ENCODE measurements at places on chromosomes 6 and 20.

GRCh38 chr6:12477616-12478015 lies 187.5 kb downstream of the EDN1 start:
- DNase-seq = no peak

DNA sequence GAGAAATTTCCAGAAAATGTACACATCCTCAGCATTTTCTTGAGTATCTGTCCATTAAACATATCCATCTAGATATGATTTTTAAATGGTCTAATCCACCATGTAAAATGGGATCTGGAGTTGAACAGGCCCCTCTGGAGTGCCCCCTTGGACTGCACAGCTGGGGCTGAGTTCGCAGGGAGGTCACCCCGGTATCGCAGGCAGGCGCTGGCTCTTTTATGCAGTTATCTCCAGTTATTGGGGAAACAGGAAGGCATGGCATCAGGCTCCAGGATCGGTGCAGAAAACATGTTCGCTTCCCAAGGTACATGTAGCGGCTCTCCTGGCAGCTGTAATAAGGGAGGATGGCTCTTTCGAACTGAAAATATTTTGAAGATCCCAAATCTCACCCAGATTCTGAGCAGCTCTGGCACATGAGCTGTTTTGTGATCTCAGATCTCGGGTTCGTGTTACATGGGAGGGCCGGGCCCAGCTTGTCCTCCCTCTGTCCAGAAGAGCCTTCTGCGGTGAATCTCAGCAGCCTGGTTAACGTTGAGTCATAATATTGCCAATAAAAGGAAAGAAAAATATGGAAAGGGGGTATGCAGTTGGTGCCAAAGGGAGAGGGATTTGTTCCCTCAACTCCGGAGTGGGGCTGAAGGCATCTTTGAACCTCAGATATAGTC lies 167.7 kb downstream of the EYA2 start:
- no peak for DNase-seq

DNA sequence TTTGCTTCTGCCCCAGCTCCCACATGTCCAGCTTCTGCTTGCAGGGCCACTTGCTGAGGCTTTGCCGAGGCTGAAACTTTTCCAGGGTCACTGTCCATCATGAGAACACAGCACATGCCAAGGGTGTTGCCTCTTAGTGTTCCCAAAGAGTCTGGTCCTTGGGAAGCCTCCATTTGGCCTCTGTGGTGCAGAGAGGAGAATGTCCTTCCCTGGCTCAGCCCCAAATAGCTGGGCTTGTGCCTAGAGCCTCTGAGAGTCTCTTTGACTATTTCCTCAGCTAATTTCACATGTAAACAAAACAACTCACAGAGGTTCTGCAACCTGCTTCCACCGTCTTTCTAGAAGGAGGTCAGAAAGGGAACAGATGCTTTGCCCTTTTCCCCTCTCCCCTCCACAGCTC lies 40.4 kb upstream of the RAB23 start:
- DNase-seq = peak; percentile 80

DNA sequence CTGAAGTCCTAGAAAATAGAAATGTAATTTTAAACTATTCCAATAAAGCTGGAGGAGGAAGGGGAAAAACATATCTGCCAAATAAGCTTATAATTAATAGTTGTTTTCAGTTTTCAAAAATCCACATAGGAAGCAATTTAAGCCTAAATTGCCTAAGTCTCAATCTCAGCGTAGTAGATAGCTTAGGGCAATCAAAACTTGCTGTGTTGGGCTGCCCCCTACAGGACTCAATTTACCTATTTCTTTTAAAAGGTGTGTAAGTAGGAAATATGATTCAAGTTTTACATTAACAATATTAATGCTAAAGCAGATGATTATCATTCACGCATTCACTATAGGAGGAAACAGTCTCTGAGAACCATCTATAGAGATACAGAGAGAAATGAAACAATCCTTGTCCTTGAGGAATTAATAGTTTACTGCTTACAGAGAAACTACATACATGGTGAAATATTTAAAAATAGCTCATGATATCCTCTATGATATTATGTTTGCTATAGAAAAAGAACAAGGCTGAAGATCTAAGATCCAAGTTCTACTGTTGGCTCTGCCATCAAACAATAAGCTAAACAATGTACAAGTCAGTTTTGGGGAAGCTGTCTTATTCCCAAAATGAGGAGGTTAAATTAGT lies 102.1 kb downstream of the ATG5 start:
- DNase-seq = peak; percentile 69

DNA sequence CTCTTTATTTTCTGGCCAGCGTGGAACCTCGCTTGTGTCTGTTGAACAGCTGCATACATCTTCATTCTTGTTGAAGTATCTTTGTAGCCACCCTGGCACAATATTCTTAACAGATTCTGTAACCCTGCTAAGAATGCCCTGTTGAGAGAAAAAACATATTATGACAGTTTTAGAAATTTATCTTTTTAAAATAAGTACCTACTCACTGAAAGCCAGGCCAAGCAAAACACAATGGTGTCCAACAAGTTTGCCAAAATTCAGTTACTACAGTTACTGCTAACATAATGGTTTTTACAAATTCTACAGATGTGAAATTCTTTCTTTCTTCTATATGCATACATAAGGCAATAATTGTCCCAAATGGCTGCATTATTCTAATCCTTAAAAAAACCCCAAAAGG lies 18.2 kb downstream of the NUP153 start:
- DNase-seq = peak; percentile 69

DNA sequence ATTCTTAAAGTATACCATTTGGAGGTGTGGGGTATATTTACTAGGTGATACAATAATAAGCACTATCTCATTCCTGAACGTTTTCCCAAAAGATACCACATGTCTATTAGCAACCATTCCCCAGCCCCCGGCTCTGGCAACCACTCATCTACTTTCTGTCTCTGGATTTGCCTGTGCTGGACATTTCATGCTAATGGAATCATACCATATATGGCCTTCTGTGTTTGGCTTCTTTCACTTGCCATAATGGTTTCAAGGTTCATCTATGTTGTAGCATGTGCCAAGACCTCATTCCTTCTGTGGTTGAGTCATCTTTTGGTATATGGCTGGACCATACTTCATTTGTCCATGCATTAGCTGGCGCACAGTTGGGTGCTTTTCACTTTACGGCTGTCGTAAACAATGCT lies 39.7 kb downstream of the BCAS4 start:
- peak; percentile 71 for DNase-seq

DNA sequence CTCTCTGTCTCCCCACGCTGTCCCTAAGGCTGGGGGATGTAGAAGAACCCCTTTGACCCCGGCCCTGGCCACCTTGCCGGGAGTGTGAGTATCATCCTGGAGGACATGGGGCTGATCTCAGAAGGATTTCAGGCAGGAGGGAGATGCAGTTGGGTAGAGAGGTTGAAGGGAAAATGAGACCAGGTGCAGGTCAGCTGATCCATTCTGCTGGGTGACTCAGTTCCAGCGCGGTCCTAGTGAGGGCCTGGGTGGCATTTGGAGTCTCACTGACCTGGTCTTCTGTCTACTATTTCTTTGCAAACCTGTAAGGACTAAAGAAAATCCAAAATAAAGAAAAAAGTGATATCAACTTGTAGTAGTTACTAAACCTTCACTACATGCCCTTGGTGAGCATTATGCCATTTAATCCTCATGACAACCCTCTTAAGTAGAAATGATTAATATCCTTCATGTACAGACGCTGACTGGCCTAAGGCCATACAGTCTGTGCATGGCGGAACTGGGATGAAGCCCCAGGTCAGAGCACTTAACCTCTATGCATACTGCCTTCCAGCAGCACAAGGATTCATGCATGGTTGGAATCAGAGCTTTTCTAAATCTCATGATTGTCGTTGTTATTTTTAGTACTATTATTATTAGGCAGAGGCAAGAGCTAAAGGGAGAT lies 106.3 kb downstream of the ZDHHC14 start:
- no peak for DNase-seq

GRCh38 chr6:15854826-15855710 lies 192.2 kb upstream of the DTNBP1 start:
- peak; percentile 66 for DNase-seq

DNA sequence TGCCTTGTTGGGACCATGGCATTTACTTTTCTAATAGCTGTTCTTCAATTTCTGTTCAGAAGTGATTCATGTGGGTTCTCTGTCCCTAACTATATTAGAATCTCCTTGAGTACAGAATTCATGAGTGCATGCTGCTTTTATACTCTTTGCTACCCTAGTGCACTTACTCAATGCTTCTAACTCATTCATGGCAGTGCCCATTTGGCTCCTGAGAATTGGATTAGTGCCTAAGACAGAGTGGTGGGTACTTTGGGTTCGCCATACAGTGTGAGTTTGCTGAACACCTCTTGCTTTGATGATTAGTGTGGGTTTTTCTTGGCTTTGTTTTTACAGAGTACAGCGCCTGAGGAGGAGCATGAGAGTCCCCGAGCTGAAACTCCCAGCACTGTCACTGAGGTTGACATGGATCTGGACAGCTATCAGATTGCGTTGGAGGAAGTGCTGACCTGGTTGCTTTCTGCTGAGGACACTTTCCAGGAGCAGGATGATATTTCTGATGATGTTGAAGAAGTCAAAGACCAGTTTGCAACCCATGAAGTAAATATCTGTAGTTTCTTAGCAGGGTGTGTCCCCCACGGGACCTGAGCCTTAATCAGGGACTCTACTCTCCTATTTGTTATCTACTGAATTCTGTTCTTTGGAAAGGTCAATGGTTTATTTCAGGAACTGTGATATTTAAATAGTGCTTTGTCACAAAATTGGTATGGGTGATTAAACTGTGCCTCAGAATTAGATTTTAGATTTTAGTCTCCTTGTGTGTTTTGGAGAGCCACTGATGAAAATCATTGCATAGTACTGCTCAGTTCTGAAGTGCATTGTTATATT lies 150.7 kb downstream of the UTRN start:
- no peak for DNase-seq

GRCh38 chr20:11702721-11703518 lies 214.8 kb upstream of the BTBD3 start:
- no peak for DNase-seq

- DNase-seq = peak; percentile 93
Measured at GRCh38 chr20:33994222-33994913, 657 bp downstream of the RALY start.

DNA sequence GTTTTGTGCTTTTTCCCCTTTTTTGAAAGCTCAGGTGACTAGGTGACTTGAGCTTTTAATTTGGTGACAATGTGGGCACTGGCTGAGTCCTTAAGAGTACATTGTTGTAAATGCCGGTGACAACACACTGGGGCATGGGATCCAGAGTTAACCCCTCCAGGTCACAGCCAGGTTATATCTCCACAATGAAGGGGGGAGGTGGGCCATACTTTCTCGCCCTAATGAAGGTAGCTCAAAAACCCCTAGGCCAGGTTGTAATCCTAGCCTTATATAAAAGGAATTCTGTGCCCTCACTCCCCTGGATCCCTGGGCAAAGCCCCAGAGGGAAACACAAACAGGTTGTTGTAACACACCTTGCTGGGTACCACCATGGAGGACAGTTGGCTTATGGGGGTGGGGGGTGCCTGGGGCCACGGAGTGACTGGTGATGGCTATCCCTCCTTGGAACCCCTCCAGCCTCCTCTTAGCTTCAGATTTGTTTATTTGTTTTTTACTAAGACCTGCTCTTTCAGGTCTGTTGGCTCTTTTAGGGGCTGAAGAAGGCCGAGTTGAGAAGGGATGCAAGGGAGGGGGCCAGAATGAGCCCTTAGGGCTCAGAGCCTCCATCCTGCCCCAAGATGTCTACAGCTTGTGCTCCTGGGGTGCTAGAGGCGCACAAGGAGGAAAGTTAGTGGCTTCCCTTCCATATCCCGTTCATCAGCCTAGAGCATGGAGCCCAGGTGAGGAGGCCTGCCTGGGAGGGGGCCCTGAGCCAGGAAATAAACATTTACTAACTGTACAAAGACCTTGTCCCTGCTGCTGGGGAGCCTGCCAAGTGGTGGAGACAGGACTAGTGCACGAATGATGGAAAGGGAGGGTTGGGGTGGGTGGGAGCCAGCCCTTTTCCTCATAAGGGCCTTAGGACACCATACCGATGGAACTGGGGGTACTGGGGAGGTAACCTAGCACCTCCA lies 2.2 kb upstream of the VEGFA start:
- DNase-seq = peak; percentile 71

DNA sequence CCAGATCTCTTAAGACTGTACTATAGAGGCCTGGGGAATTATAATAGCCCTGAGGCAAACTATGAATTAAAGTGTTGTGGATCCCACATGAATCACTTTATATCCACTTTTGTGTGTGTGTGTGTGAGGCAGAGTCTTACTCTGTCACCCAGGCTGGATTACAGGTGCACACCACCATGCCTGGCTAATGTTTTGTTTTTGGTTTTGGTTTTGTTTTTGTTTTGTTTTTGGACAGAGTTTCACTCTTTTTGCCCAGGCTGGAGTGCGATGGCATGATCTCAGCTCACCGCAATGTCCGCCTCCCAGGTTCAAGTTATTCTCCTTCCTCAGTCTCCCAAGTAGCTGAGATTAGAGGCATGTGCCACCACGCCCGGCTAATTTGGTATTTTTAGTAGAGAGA lies 32.2 kb upstream of the MICB start:
- DNase-seq = no peak

DNA sequence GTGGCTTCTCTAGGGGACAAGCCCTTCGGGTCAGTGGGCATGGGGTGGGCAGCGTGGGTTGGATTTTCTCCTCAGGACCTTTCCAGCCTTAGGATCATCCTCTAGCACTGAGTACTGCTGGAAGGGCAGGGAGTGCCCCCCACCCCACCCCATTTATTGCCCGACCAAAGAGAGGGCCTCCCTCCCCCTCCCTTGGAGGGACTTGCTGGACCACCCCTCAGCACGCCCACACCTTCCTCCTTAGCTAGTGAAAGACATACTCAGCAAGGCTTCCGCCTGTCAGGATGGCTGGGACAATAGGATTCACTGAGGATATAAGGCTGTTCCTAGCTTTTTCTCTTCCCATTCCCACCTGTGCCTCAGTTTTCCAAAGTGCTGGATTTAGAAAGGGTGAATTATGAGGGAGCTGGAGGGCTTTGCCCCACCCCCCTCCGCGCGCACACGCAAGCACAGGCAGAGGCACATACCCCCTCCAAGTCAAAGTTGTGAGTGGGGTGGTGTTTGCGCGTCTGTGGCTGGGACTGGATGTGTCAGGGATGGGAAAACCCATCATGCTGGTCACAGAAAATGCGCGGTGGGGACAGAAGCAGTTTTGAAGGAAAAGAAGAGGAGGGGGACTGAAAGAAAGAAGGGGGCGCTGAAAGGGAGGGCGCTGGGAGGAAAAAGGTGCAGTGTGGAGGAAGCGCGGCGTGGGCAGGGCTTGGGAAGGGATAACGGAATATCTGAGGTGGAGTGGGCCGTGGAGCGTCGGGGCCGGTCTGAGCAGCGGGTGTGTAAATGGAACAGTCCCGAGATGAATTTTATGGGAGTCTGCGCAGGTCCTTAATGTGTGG lies 693 bp upstream of the SLC29A1 start:
- DNase-seq = no peak

GRCh38 chr6:63661769-63662168 lies 26.2 kb downstream of the PHF3 start:
- DNase-seq = no peak

DNA sequence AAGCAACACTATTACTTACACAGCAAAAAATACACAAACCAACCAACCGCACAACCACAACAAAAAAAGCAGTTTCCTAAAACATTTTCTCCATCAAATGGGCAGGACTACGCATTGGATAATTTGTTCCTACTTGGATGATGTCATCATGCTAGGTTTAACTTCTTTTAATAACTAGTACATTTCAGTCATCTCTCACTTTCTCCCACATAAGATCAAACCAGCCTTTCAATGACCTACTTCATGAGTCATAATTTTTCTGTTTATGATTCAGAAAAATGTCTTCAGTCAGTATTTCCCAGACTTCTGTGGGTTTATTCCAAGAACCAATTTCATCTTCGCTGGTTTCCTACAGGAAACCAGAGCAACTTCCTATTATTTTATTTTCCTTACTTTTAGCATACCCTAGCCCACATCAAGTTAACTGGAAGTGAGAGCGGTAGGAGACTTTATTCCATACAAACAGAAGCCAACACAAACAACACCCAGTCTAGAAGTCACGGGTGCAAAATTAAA lies 134.2 kb downstream of the GMDS start:
- DNase-seq = peak; percentile 48

Data from muscle of leg (tissue), 16 donors.